Heart right ventricle (tissue), 16 donors: ENCODE measurements at places on chromosomes 12 and 14. TPM values are rescaled to one million over a fixed set of nuclear protein-coding genes. Genes with fewer than 3 reads are reported as not detected.

TRAFD1 gene
- 28.8 TPM for total RNA-seq

DNAJC22 gene
- total RNA-seq: not detected

ALKBH2 gene
- total RNA-seq: 6.6 TPM

HIGD1C gene
- total RNA-seq: not detected

DEPDC4 gene
- total RNA-seq: 0.97 TPM

KRT3 gene
- total RNA-seq: not detected

CD163 gene
- 7.7 TPM for total RNA-seq

SDS gene
- total RNA-seq: not detected

NFE2 gene
- total RNA-seq: 1.4 TPM

ZC2HC1C gene
- 9.4 TPM for total RNA-seq

TSPAN19 gene
- not detected for total RNA-seq

TAS2R46 gene
- not detected for total RNA-seq

ANO2 gene
- total RNA-seq: 13.9 TPM

EFCAB11 gene
- total RNA-seq: 3.3 TPM

GPN3 gene
- total RNA-seq: 25.3 TPM

FERMT2 gene
- 161 TPM for total RNA-seq

OVCH1 gene
- 0.20 TPM for total RNA-seq

ADIPOR2 gene
- 47.7 TPM for total RNA-seq

CD163L1 gene
- total RNA-seq: 5.7 TPM

IL31 gene
- not detected for total RNA-seq

ERP27 gene
- total RNA-seq: 0.27 TPM

CLEC9A gene
- total RNA-seq: 0.37 TPM

PIK3C2G gene
- not detected for total RNA-seq

DAO gene
- total RNA-seq: not detected

POLE2 gene
- total RNA-seq: 0.75 TPM

PRKAB1 gene
- total RNA-seq: 9.9 TPM

MYL6 gene
- total RNA-seq: 598 TPM

PIWIL1 gene
- not detected for total RNA-seq

SPX gene
- total RNA-seq: 12.9 TPM

A2M gene
- total RNA-seq: 1,678 TPM

TMEM263 gene
- total RNA-seq: 47.5 TPM

ARHGEF40 gene
- 17.7 TPM for total RNA-seq

KRT73 gene
- total RNA-seq: not detected

NR4A1 gene
- 155 TPM for total RNA-seq

PPP2R5C gene
- 220 TPM for total RNA-seq

RNASE11 gene
- not detected for total RNA-seq

MANSC4 gene
- not detected for total RNA-seq

HOXC12 gene
- total RNA-seq: not detected

TDRD9 gene
- total RNA-seq: 6.7 TPM

PLCZ1 gene
- total RNA-seq: not detected

LRRK2 gene
- 7.3 TPM for total RNA-seq

OTX2 gene
- not detected for total RNA-seq

TOX4 gene
- total RNA-seq: 92.3 TPM

MYF6 gene
- total RNA-seq: not detected

SDR9C7 gene
- not detected for total RNA-seq

KRT78 gene
- not detected for total RNA-seq

PLXNC1 gene
- total RNA-seq: 3.1 TPM
